ENCODE measurements at places on chromosomes 5 and 9.

- DNase-seq: peak; percentile 85
Observed at GRCh38 chr9:76560481-76560922, 101.5 kb downstream of the GCNT1 start.

- no peak for DNase-seq
Observed at GRCh38 chr9:6634444-6634843, 11.1 kb downstream of the GLDC start.

GRCh38 chr5:31157720-31158119, 35.8 kb upstream of the CDH6 start:
- DNase-seq: no peak

GRCh38 chr5:38424148-38425060, 132.0 kb downstream of the LIFR start:
- DNase-seq: no peak

GRCh38 chr5:162410365-162410764, 342.8 kb downstream of the GABRG2 start:
- no peak for DNase-seq

GRCh38 chr5:77355080-77355479, 137.0 kb downstream of the WDR41 start:
- no peak for DNase-seq

GRCh38 chr9:37437621-37438020, 15.1 kb downstream of the GRHPR start:
- no peak for DNase-seq

DNA sequence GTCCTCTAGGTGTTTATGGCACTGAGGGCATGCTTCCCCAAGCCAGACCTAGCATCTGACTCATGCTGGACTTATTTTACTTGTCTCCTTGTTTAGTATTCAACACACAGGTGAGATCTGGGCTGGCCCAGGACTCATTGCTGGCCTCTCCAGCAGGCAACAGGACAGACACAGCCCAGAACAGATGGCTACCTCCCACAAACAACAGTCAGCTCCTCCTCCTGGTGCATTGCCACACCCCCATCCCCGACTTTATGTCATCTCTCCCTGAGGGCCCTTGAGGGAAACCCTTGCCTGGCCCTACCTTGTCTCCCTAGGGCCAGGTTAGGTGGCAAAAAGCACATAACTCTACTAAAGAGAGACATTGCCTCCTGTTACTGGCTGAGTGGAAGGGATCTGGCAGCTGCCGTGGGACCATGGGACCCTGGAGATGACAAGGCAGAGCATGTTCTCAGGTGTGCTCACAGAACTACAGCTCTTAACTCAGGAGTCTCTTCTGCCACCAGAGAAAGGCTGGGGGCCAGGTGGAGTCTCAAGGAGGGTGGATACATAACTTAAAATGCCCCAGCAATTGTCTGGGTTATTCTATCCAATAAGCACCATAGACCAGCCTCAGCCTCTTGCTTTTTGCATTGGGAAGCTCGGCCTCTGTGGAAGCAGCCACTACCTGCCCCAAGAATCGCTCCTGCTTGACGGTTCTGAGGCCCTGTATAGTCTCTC, 2.3 kb downstream of the ACSL6 start:
- DNase-seq: no peak
